NCI-H748 treated with DMSO at 0.1 percent for 48 hours (cell line): ENCODE measurements at places on chromosomes 12 and 14.

DNA sequence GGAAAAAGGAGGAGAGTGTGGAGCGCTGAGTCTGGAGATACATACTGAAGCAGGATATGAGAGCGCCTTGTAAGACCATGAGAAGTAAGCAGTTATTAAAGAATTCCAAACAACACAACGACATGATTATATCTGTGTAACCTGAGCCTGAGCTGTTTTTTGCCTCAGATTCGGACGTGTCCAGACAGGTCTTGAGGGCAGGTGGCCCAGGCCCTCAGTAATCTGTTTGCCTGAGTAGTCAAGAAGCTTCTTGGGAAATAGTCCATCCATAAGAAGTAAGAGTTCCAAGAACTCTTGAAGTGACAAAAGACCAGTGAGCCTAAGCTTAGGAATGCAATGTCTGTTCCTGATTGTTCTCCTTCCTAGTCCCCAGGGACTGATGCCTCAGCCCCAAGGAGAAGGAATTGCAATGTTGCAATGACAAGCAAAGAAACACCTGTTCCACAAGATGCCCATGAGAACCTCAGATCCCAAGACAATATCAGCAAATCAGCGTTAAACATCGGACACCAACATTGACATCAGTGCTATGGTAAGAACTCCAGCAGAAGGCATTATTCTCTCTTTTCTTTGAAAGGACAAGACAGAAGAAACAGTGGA is 34.7 kb upstream of the ADAMTS20 start:
- no peak for DNase-seq

DNA sequence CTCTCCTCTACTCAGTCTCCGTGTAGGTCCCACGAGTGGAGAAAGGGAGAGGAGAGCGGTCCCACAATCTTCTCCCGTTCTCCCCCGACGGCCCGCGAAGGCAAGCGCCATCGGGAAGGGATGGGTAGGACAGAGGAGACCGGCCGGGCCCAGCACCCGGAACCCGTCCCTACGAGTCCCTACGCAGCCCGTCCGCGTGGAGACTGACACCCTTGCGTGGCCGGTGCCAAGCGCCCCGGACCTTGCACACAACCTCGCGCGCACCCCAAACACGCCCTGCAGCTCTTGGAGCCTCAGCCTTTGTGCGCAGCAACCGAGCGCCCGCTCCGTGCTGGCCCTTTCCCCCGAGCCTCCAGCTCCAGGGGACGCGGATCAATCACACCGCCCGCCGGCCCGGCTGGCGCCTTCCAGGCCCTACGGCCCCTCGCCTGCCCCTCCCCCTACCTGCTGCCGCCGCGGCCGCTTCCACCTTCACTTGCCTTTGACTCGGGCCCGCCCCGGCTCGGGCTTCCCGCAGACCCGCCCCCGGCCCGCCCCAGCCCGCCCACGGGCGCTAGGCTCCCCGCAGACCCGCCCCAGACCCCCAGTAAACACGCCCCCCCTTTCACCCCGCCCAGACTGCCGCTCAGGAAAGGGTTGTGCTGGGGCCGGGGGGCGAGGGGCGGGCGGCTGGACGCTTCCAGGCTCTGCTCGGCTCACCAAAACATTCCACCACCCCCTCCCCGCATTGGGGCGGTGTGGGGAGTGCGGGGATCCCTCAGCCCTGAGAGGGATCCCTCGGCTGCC is at the start of gene NDRG2:
TSS of gene NDRG2 (minus strand) at position 477 of the 786 bp plus-strand sequence. CDS start 1,746 bp downstream, outside the sequence.
- peak; percentile 28 for DNase-seq

DNA sequence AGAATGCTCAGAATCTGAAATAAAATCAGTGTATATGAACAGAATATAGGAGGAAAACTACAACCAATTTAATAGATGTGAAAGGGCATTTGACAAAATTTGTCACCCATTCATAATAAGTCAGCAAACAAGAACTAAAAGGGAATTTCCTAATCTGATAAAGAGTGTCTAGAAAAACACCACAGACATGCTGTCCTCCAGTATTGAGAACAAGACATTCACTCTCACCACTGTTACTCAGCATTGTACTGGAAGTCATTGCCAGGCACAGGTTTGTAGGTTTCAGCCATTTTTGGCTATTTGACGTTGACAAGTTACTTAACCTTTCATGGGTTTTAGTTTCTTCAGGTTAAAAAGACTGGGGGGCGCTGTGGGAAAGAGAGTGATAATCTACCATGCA is 13.2 kb downstream of the EIF2S1 start:
- DNase-seq: no peak

DNA sequence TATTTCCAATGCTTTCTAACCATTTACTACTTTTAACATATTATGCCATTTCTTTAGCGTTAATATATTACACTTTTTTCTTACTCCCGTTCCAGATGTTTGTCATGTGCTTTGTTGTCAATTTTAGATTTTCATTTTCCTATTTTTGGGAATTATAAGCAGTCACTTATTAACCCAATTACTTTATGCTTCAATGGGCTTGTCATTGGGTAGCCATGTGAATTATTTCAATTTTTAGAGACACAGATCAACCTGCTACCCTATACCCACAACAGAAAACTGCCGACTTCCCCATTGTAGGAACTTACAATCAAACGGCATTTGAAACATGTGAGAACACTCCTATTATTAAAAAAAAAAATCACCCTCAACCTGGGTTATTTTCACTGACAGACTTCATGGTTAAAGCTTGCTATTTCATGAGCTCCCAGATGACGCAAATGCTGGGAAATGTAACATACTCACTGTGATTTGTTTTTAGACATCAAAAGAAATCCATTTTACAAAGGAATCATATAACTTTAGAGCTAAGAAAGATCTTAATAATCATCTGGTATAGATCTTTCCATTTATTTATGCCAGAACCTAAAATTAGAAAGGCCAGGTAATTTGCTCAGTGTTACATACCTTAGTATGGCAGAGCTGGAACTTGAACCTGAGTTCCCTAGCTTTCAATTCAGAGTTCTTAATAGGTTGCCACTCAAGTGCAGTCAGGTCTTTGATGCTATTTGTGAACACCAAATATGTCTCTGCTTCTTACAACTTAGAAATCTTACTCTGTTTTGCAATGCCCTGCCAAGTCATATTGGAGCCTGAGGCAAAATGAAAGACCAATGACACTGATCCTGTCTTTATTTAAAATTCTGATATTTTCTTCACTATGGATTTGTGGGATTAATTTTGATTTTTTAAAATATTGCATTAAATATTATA is 340.4 kb downstream of the RAD51B start:
- no peak for DNase-seq

DNA sequence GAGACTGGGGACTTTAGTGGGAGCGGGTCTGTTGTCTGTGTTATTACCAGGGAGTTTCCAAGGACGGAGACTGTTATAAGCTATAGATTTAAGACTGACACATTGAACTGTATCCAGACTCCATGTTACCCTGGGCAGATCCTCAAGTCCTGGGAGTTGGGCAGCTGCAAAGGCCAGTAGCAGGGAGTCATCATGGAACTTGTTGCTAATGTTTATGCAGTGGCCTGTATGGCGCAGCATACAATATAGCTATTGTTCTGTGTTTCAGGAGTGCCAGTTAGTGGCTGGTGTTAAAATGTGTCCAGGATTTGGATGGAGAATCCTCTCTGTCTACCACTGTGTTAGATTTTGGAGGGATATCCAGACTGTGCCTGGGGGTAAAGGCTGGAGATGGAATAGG is 31.7 kb downstream of the SMOC1 start:
- no peak for DNase-seq

DNA sequence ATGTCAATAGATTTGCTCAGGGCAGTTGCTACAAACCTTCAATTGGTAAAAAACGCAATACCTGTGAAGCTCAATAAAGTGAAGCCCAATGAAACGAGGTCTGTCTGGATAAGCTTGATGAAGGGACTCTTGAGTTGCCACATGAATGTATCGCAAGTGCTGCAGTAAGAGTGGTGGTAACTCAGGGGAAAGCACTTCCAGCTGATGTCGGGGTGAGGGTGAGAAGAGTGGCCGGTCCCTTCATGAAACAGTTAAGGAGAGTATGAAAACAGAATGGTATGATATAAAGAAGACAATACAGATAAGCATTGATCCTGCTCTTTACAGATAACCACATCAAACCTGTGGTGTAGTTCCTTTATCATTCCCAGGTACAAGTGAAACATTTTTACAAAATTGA is 83.4 kb upstream of the EVL start:
- DNase-seq: no peak

GRCh38 chr12:48441069-48441468 is 31.3 kb upstream of the ANP32D start:
- no peak for DNase-seq

- DNase-seq: no peak
Measured at GRCh38 chr12:12008232-12008850, 62.4 kb upstream of the BCL2L14 start.

DNA sequence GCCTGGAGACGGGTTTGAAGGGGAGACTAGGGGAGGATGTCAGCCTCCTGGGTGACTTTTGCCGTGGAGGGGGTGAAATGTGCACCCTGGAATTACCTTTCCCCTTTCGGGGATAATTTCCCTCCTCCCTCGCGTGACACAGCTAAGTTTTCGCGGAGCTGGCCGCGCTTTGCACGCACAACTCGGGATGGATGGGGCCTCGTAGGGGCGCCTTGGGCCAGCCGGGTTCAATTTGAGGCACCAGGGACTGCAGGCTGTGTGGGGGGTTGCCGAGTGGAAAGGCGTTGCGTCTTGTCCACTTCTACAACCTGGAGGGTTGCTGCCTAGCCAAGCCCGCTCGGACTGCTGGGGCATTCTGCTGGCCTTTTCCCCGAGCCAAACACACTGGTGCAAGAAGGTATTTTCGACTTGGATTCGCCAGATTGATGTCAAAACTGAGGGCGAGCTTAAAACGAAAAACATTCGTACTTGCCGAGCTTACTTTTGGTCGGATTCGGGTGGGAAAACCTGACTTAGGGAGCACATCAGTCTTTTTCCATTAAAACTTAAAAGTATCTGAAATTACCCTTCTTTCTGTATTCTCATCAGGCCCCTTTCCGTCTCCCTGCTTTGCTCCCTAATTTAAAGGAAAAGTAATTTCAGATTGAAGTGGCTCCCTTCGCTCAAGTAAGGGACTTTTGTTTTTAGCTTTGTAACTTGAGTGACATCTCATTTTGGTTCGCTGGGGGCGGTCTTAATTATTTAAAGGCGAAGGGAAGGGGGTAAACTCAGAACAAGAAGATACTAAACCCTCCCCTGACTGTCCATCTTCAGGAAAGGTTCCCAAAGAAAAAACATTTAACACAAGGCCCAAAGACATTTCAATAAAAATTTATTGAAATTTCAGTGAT is 14.3 kb downstream of the TBX3 start:
- DNase-seq: no peak

DNA sequence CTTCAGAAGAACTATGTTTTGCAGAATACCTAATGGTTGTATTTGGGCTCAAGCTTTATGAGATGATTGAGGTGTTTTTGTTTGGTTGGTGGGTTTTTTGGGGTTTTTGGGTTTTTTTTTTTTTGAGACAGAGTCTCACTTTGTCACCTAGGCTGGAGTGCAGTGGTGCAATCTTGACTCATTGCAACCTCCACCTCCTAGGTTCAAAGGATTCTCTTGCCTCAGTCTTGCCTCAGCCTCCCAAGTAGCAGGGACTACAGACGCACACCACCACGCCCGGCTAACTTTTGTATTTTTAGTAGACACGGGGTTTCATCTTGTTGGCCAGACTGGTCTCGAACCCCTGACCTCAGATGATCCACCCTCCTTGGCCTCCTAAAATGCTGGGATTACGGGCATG is 39.6 kb downstream of the ARL1 start:
- no peak for DNase-seq

GRCh38 chr14:26926585-26926984 is 328.8 kb upstream of the NOVA1 start:
- DNase-seq: no peak

DNA sequence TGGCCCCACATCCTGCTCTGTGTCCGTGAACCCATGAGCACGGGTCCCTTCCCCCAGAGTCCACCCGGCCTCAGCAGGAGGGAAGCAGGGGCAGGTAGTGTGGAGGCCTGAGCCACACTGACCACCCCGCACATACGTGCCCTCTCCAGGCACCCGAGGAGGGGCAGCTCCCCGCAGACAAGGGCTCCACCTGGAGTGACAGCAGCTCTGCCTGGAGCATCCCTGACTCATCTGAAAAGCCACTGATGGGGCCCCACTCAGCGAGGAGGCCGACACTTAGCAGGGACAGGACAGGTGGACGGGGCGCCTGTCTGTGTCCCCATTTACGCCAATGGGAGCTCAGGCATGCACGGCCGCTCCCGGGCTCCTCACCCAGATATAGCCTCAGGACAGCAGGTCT is 237.6 kb upstream of the SFSWAP start:
- DNase-seq: no peak

GRCh38 chr14:73295198-73295796 is 58.0 kb downstream of the PAPLN start:
- DNase-seq: peak; percentile 26

GRCh38 chr12:98743362-98743953 is 98.4 kb downstream of the APAF1 start:
- DNase-seq: no peak

- DNase-seq: no peak
Measured at GRCh38 chr12:21559855-21560569, 33.9 kb downstream of the SPX start.

GRCh38 chr12:116884871-116885270 is 3.6 kb upstream of the HRK start:
- DNase-seq: no peak

DNA sequence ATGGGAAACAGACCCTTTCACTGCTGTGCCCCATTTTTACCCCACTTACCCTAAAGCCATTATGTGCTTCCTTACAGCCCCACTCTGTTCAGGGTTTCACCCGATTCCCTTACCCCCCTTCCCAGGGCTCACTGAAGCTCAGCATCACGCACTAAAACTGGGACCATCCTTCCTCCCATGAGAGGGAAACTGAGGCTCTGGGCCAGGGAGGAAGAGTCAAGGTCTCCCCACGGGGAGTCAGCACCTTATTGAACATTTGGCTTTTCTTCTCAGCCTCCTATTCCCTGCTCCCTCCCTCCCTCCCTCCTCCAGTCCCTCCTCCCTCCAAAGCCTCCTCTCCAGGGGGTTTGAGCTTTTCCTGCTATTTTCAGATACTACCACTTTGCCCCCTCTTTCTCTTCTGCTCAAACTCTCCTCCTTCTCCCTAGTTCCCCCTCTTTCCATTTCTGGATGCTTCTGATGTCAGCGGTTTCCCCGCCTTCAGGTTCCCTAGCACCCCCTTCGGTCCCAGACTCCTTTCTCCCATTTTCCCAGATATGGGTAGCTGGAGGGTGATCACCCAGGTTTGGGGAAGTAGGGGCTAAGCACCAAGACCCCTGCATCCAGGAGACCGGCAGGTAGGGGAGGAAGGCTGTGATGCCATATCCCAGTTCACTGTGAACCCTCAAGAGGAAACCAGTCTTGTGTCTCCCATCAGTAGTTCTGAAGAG is 960 bp downstream of the GPR162 start:
- DNase-seq: no peak

DNA sequence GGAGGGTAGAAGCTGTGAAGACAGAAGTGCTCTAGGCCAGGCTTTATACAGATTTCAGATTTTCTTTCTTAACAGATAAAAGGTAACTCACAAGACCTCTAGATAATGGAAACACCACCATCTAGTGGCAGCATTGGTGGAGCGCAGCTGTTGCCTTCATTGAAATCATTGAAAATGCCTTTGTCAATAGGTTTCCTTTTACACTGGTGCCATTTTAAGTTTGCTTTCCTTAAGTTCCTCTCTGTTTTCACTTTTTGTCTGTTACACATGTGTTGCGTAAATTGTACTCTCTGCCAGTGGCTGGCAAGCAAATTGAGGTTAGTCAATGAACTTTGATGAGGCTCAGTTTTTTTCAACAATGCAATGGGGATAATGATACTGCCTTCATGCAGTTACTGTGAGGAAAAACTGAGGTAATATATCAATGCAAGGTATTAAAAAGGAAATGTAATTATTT is 31.1 kb downstream of the ALDH1L2 start:
- peak; percentile 75 for DNase-seq
